ENCODE measurements at places on chromosomes 6 and 20. TPM values are rescaled to one million over a fixed set of nuclear protein-coding genes. Genes with fewer than 3 reads are reported as not detected.

GRCh38 chr20:20362774-20363433, 5.0 kb upstream of the INSM1 start:
- peaks cover 50% of the 10 kb centered on the region for H3K4me1 ChIP-seq
- no peak for DNase-seq

DNA sequence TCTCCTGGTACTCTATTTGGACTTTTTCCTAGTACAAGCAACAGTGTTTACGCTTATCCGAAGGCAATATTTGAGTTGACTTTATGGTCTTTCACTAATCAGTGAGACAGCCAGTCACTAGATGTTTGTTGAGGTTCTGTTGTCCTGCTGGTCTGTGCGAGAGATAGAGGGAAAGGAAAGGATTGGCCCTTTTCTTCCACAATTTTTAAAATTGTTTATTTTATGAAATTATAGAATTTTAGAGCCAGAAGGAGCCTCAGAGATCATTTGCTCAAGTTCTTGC, 44.4 kb downstream of the MAP3K4 start:
- H3K27ac ChIP-seq = no peak overlapping the region
- no peaks in the 10 kb centered on the region for H3K27me3 ChIP-seq
- no peak for DNase-seq
- peaks cover 12% of the 10 kb centered on the region for H3K36me3 ChIP-seq

The SPAG4 gene
- total RNA-seq = not detected

The KIF25 gene
- not detected for total RNA-seq

GRCh38 chr6:99014061-99014460, 66.3 kb upstream of the FBXL4 start:
- no peaks in the 10 kb centered on the region for H3K4me1 ChIP-seq
- no peaks in the 10 kb centered on the region for H3K27me3 ChIP-seq
- no peak for DNase-seq

- peaks cover 46% of the 10 kb centered on the region for H3K4me1 ChIP-seq
- no peak overlapping the region for H3K4me3 ChIP-seq
- peaks cover 28% of the 10 kb centered on the region for H3K36me3 ChIP-seq
- no peak for DNase-seq
- peak overlapping the region; percentile 68 for H3K27ac ChIP-seq
Measured at GRCh38 chr20:17610566-17611289, 40.9 kb downstream of the DSTN start.

- no peaks in the 10 kb centered on the region for H3K27me3 ChIP-seq
- peak overlapping the region; percentile 90 for H3K4me3 ChIP-seq
- H3K36me3 ChIP-seq = peaks cover 28% of the 10 kb centered on the region
- peaks cover 51% of the 10 kb centered on the region for H3K4me1 ChIP-seq
Measured at GRCh38 chr6:30615958-30616810, 859 bp downstream of the PPP1R10 start.

The NKX2-4 gene
- not detected for total RNA-seq

DNA sequence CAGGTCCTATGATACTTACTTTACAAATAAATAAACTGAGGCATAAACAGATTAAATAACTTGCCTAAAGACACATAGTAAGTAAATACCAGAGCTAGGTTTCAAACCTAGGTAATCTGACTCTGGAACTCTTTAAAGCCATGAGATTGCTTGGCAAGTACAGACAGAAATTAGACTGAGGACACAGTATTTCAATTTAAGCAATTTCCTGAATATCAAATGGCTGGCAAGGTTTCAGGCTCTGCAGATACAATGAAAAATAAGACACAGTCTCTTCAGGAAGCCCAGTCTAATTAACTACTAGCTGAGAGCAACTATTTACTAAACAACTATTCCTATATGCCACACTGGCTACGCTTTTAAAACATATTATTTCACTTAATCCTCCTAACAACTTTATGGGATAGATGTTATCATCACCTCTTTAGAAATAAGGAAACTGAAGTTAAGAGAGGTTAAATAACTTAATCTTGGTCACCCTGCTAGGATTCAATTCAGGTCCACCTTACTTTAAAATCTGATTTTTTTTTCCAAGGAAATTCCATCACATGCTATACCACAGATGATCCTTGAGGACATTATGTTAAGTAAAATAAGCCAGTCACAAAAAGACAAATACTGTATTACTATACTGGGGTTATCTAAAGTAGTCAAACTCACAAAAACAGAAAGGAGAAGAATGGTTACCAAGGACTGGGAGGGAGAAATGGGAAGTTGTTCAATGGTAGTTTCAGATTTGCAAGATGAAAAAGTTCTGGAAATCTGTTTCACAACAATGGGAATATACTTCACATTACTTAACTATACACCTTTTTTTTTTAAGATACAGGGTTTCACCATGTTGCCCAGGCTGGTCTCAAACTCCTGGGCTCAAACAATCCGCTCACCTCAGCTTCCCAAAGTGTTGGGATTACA, 4.1 kb downstream of the TRPC4AP start:
- no peaks in the 10 kb centered on the region for H3K36me3 ChIP-seq
- H3K27me3 ChIP-seq = no peaks in the 10 kb centered on the region
- no peak for DNase-seq
- peaks cover 43% of the 10 kb centered on the region for H3K4me1 ChIP-seq
- H3K4me3 ChIP-seq = no peak overlapping the region
- H3K27ac ChIP-seq = no peak overlapping the region

GRCh38 chr20:21391972-21392352, 5.4 kb downstream of the NKX2-4 start:
- H3K4me1 ChIP-seq = peaks cover 18% of the 10 kb centered on the region
- no peak overlapping the region for H3K27ac ChIP-seq
- no peak for DNase-seq

GRCh38 chr20:62825986-62826645, 9.3 kb downstream of the COL9A3 start:
- H3K4me3 ChIP-seq = no peak overlapping the region
- no peaks in the 10 kb centered on the region for H3K27me3 ChIP-seq

- no peak for DNase-seq
- H3K27ac ChIP-seq = no peak overlapping the region
Measured at GRCh38 chr20:62342910-62343309, 24.2 kb downstream of the LAMA5 start.

- DNase-seq = no peak
- H3K4me1 ChIP-seq = no peaks in the 10 kb centered on the region
- H3K36me3 ChIP-seq = no peaks in the 10 kb centered on the region
- H3K27ac ChIP-seq = no peak overlapping the region
- H3K4me3 ChIP-seq = no peak overlapping the region
Measured at GRCh38 chr6:167670938-167671338, 155.8 kb upstream of the AFDN start.

The PAQR8 gene
- 2.3 TPM for total RNA-seq

The TTK gene
- total RNA-seq = 2.2 TPM

DNA sequence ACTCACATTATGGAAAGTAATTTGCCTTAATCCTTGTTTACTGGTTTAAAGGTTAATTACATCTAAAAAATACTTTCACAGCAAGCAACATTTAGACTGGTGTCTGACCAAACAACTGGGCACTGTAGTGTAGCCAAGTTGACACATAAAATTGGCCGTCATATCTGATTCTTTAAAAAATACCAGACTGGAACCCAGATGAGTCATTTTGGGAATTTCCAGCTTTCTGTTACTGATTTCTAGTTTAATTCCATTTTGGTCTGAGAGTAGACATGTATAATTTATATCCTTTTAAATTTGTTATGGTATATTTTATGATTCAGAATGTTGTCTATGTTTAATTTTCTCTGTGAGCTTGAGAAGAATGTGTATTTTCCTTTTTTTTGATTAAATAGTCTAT, 44.1 kb downstream of the SCP2D1 start:
- no peak overlapping the region for H3K4me3 ChIP-seq
- no peaks in the 10 kb centered on the region for H3K27me3 ChIP-seq
- no peak overlapping the region for H3K27ac ChIP-seq
- peaks cover 2% of the 10 kb centered on the region for H3K4me1 ChIP-seq
- H3K36me3 ChIP-seq = no peaks in the 10 kb centered on the region

- no peak overlapping the region for H3K27ac ChIP-seq
- no peak for DNase-seq
- no peaks in the 10 kb centered on the region for H3K36me3 ChIP-seq
- H3K27me3 ChIP-seq = no peaks in the 10 kb centered on the region
- H3K4me1 ChIP-seq = no peaks in the 10 kb centered on the region
Measured at GRCh38 chr6:112504621-112505020, 157.5 kb downstream of the RFPL4B start.

The PI16 gene
- 2.8 TPM for total RNA-seq

GRCh38 chr6:120894077-120894476, 440.2 kb downstream of the TBC1D32 start:
- H3K36me3 ChIP-seq = no peaks in the 10 kb centered on the region
- H3K4me3 ChIP-seq = no peak overlapping the region
- no peak for DNase-seq

- no peaks in the 10 kb centered on the region for H3K4me1 ChIP-seq
- H3K36me3 ChIP-seq = no peaks in the 10 kb centered on the region
- H3K4me3 ChIP-seq = no peak overlapping the region
- no peak for DNase-seq
Measured at GRCh38 chr6:101770116-101770515, 376.6 kb downstream of the GRIK2 start.

The NOX3 gene
- total RNA-seq = not detected

All from suprapubic skin (tissue), 4 donors.